A673 (cell line): ENCODE measurements at places on chromosomes 12 and 14. TPM values are rescaled to one million over a fixed set of nuclear protein-coding genes. Genes with fewer than 3 reads are reported as not detected.

The SAMD15 gene
- total RNA-seq, result 2.4 and 2.9 TPM in 2 replicates

The TEX52 gene
- 0.44 TPM in 1 of 2 replicates, not detected in the other for total RNA-seq

The EID3 gene
- 3.0 and 5.4 TPM in 2 replicates for total RNA-seq

The WNT5B gene
- 0.34 and 0.59 TPM in 2 replicates for total RNA-seq

- DNase-seq, result no peak
These were observed 103.8 kb downstream of the CCDC92 start for GRCh38 chr12:123868791-123869190.

DNA sequence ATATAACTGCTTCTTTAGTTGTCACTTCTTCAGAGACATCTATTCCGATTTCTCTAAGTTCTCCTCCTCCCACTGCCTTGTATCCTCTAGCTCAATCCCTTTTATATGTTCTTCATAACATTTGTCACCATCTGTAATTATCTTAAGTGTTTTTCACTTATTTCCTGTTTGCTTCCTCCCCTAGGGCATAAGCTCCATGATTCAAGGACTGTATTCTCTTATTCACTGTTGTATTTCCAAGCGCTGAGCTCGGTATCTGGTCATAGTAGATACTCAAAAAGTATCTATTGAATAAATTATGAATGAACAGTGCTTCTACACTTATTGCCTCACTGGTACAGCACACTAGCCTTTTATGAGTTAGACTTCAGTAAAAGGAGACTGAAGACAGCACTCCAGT, 109.0 kb upstream of the TMPO start:
- peak; percentile 86 for DNase-seq
